ENCODE measurements at places on chromosomes 13 and 19.

GRCh38 chr13:97573011-97573410 lies 139.0 kb downstream of the RAP2A start:
- DNase-seq: no peak

- no peak for DNase-seq
Observed at GRCh38 chr13:78820541-78820940, 161.6 kb upstream of the OBI1 start.

GRCh38 chr19:16160943-16161560 lies 12.3 kb downstream of the CIB3 start:
- DNase-seq: no peak

DNA sequence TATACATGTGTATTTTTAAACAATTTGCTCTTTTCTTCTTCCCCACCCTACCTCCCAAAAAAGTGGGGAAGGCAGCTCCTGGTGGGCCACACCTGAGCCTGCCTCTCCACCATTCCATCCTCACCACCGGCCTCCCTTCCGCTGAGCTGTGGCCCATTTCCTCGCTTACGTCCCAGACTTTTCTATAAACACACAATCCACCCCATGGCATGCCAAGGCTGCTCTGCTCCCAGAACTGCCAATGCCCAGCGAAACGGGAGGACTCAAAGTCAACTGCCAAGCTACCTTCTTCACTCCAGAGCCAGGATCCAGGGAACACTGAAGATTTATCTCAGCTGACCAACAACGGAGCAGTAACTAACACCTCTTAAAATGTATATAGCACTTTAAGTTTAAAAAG lies 2.8 kb downstream of the N4BP2L1 start:
- no peak for DNase-seq

DNA sequence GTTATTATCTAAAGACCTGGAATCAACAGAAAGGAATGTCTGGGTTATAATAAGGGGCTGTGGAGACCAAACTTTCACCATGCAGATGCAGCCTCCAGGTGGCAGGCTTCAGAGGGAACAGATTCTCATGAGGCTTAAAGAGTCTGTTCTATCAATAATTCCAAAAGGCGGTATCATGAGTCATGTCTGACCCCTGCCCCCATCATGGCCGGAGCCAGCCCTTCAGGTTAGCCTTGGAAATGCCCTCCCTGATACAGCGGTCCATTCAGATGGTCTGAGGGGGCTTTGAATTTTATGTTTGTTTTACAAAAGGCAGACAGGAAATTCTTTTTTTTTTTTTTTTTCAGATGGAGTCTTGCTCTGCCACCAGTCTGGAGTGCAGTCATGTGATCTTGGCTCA lies 21.7 kb upstream of the LAMP1 start:
- DNase-seq: no peak

DNA sequence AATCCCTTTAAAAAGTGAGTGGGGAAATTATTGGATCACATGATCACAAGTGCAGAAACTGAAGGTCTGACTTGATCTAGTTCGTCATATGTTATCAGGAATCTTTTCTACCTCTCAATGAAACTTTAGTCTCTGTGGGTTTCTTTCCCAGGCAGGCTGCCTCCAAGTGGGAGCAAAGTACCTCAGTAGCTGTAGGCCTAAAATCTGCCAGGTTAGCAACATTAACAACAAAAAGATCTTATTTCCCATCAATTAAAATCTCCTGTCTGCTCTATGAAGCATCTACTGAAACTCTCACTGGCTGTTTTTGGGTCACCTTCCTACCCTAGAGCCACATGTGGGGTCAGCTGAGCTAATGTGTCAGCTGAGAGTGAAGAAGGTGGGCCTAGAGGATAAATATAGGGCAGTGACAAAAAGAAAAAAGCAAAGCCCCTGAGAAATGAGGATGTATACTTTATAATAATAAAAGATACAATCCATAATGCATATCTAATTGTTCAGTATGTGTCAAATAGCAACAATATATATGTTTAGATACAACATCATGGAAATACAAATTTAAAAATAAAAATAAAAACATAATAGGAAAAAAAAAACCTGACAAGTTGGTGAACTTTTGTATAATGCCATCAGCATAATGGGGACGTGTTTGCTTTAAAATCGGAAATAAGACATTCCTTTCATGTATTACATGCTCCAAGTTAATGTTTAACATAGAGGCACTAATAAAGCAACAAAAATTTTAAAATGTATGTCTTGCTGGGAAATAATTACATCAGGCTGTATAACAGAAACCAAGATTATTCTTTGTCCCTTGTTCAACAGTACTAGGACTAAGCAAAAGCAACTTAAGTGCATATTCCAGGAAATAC lies 141.1 kb downstream of the GPC5 start:
- no peak for DNase-seq

- DNase-seq: no peak
Observed at GRCh38 chr13:75796825-75797224, 160.7 kb downstream of the LMO7 start.

GRCh38 chr13:25588336-25589060 lies 216.7 kb downstream of the ATP8A2 start:
- DNase-seq: no peak

DNA sequence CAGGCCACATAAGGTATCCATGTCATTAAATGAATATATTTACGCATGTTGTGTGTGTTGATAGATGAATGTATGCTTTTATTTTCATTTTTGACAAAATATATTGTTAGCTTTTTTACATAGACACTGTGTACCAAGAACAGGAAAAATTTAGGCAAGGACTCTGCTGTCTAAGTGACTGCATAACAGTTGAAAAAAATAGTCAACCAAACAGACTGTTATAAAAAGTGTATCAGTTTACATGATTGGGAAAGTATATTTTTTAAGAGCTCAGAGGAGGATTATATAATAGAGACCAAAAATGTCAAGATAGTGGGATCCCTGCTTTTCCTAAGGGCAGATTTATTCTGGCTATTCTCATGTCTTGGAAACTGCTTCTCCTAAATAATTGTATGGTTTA lies 858.0 kb downstream of the SLITRK1 start:
- no peak for DNase-seq

DNA sequence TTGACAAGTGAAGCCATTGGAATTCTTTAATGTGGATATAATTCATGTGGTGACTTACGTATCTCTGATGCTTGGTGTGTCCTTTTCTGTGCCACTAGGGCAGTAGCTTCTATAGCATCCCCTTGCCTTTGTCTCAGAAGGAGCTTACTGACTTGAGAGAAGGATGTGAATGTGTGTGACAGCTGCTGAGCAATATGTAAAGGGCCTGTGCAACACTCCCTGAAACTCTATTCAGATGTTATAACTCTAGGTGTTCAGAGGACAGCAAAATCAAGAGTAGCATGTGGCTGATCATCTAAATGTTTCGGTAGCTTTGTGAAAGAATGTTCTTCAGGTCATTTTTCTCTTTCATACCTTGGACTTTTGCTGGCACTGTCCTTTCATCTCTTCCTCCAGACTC lies 189.5 kb downstream of the LMO7 start:
- no peak for DNase-seq

GRCh38 chr13:85974608-85975366 lies 175.6 kb upstream of the SLITRK6 start:
- DNase-seq: no peak
